GM04503 (cell line): ENCODE measurements at places on chromosomes 13 and 19.

DNA sequence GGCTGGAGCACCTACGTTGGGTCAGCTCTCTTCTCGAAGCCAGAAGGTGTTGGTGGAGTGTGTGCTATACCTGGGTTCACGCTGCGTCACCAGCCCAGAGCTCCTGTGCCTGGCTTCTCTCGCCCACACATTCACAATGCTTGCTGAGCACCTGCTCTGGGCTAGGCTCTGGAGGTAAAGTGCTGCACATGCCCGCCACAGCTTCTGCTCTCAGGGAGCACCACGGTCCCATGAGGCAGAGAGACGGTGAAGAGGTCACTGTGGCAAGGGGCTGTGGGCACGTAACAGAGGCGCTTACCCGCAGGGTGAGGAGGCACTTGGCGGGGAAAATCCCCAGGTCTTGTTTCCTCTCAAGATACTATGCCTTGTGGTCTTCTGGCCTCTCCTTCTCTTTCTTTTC, 174.2 kb downstream of the TEX29 start:
- no peak for DNase-seq

DNA sequence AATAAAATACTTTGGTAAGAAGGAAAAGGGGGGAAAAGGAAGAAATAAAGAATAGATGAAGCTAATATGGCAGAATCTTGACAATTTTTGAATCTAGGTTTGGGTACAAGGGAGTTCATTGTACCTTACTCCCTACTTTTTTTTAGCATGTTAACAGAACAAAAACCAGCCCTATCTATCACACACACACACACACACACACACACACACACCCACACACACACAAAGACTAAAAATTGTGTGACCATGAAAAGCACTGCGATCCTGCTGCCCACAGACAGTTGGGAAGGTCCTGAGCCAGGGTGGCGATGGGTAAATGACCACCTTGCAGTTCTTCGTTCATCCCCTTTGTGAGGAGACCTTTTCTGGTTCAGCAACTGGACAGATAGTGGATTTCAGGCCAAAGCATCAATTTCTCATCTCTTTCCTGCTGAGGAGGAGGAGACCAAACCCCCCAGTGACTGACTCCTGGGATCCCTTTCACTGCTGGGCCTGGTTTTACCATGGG, 91.8 kb downstream of the SIPA1L3 start:
- DNase-seq: no peak

- DNase-seq: no peak
Observed at GRCh38 chr13:73547239-73547638, 488.4 kb downstream of the KLF5 start.

- DNase-seq: no peak
Observed at GRCh38 chr19:6271721-6272410, 7.9 kb downstream of the MLLT1 start.

- no peak for DNase-seq
Observed at GRCh38 chr19:47405197-47405550, 14.2 kb downstream of the MEIS3 start.

DNA sequence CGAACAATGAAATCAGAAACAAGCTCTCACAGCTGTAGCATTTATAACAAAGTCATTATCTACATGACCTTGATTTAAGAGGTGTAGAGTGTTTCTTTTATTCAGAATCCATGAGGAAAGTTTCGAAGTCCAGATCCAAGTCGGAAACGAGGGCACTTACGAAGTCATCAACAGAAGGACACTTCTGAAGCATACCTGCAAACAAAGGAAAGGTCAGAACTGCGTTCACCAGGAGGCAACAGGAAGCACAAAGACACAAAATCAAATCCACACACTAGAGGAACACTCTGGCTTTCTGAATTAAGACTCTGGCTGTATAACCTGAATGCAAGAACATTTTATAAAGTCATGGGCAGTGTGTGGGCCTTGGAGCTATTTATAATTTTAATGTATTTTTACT, 158.9 kb downstream of the MIPEP start:
- DNase-seq: no peak

DNA sequence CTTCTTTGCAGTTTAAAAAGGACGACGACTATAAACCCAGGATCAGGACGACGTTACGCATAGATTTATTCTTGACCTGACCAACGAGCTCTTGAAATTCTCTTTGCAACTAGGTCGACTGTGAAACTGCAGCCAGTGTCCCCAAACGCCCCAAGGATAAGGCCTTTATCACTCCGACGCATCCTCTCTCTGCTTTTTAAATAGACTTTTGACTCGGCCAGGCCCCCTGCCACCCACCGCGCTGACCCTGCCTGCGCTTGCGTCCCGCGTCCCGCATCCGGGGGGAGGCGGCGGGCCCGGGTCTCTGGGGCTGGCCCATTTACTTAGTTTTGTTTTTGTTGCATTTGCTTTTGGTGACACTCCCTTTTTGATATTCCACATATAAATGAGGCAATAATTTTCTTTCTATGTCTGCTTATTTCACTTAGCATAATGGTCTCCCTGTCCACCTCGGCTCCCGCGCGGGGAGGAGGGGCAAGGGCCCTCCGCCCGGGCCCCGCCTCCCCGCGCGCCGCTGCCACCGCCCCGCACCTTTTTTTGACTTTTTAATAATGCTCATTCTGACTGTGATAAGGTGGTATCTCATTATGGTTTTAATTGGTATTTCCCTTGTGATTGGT, 17.4 kb downstream of the RB1 start:
- no peak for DNase-seq

GRCh38 chr13:40275155-40275554, 391.3 kb downstream of the FOXO1 start:
- DNase-seq: no peak

DNA sequence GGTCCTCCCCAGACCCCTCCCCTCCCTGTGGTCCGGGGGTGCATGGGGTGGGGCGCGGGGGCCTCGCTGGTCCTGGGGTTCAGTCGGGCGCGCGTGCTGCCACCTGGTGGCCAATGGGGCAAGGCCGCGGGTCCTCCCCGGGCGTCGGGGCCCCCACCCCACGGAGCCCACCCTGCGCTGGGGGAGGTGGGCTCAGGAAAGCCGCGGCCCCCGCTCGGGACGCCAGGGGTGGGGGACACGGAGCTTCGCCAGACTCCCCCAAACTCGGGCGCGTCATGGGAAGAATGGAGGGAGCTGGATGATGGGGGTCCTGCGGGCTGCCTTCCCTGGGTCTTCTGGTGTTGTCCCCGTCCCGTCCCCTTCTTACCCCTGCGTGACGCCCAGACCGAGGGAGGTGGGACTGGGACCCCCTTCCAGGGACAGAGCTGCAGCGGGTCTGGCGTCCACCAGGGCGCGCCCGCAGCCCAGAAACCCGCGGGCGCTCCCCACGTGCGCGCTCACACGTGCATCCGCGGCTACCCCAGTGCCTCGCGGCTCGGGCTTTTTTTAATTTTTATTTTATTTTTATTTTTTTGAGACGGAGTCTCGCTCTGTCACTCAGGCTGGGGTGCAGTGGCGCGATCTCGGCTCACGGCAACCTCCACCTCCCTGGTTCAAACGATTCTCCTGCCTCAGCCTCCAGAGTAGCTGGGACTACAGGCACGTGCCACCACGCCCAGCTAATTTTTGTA, 19.8 kb upstream of the TCF3 start:
- no peak for DNase-seq
